Head of caudate nucleus (tissue), 42 donors: ENCODE measurements at places on chromosomes 13 and 19.

DNA sequence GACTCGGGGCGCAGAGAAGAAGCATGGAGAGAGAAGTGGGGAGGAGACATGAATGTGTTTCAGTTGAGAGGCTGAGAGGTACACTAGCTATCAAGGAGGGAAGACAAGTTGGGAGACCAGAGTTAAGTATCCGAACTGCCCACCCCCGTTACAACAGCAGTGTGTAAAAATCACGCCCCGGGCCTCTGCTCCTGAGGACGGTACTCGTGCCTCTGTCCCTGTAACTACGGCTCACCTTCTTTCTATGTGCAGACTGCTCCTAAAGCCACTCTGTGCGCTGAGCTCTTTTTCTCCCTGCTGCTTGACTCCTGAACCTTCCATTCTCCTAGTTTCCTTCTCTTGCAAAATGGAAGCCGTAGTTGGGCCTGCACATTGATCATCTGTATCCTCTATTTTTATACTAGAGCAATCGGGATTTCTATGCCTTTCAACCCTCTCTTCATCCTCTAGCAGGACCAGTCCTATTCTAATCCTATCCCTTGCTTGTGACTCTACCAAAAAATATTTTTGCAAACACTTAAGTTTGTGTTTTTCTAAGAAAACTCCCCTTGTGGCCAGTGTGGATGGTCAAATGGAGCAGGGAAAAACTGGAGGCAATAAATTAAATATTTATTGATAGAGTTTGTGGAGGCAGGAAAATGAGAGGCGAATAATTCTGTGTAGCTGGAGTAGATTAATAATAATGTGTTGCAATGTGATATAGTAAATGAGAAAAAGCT, 569 bp downstream of the POLR1D start:
- DNase-seq = no peak

DNA sequence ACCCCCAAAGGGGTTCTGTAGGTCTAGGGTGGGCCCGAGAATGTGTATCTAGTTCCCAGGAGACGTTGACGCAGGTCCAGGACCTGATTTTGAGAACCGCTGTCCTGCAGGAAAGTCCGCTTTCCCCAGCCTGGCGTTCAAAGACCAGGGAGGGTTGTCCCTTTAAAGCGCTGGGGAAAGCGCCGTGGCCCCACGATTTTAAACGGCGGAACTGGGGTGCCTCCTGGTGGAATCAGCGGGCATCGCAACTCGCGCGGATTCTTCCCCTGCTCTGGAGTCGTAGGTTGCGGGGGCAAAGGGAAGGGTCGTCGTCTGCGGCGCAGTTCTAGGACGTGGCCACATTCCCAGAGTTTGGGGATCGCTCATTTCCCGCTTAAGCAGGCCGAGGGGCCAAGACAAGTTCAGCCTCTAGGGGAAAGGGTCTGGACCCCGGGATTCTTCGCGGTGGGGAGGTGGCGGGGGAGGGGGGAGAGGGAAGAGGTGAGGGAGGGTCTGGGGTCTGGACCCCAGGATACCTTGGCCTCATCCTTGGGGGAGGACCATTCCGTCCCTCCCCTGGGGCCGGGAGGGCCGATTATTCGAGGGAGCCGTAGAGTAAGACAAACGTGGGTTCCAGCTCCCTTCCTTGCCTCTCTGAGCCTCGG, 7.7 kb downstream of the PNMA8B start:
- peak; percentile 93 for DNase-seq

- DNase-seq = no peak
Measured at GRCh38 chr19:52673014-52673413, 34.9 kb upstream of the ZNF83 start.

GRCh38 chr13:113671066-113672001, 4.3 kb downstream of the GRK1 start:
- DNase-seq = no peak

DNA sequence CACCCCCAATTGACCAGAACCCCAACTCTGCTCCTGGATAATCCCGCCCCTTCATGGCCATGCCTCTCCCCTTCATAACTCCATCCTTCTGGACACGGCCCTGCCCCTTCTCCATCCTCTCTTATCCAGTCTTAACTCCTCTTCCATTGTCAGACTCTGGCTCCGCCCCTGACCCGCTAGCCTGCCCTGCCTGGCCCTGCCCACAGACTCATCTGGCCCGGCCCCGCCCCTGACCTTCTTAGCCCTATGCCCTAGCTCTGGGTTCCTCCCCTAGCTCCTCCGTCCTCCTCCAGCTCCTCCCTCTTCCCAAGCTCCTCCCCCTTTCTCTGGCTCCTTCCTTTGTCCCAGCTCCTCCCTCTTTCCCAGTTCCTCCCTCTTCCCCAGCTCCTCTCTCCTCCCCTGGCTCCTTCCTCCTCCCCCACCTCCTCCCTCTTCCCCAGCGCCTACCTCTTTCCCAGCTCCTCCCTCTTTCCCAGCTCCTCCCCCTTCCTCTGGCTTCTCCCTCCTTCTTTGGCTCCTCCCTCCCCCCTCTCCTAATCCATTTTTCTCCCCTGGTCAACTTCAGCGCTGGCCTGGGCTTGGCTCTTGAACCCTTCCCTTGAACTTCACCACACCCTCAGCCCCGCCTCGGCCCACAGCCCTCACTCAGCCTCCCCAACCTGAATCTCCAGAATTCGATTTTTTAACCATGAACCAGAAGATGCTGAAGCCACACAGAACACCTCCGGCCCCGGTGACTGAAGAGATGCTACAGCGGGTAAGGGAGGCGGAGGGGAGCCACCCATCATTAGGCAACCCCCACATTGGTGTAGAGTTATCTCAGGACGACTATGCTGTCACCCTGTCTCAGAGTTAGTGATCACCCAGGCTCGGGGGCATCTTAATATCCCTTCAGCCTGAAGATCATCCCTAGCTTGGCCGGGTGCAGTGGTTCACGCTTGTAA, 9.2 kb upstream of the ZNF358 start:
- DNase-seq = peak; percentile 87

DNA sequence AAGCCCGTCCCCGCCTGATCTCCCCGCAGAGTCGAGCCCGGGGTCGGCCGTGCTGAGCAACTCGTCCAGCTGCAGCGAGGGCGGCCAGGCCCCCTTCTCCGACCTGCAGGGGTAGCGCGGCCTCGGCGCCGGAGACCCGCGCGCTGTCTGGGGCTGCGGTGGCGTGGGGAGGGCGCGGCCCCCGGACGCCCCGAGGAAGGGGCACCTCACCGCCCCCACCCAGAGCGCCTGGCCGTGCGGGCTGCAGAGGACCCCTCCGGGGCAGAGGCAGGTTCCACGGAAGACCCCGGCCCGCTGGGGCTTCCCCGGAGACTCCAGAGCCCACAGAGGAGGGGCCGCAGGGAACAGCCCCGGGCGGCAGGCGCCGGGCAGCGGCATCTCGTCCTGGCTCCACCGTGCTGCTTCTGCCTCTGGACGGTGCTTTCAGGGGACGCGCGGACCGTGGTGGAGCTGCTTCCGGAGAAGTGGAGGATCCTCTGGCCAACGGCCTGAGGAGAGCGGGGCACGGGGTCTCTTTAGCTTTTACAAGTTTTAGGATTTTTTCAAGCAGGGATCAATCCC, 8.8 kb upstream of the F7 start:
- DNase-seq = no peak

- no peak for DNase-seq
Measured at GRCh38 chr19:1228161-1228957, 9.4 kb downstream of the CBARP start.

DNA sequence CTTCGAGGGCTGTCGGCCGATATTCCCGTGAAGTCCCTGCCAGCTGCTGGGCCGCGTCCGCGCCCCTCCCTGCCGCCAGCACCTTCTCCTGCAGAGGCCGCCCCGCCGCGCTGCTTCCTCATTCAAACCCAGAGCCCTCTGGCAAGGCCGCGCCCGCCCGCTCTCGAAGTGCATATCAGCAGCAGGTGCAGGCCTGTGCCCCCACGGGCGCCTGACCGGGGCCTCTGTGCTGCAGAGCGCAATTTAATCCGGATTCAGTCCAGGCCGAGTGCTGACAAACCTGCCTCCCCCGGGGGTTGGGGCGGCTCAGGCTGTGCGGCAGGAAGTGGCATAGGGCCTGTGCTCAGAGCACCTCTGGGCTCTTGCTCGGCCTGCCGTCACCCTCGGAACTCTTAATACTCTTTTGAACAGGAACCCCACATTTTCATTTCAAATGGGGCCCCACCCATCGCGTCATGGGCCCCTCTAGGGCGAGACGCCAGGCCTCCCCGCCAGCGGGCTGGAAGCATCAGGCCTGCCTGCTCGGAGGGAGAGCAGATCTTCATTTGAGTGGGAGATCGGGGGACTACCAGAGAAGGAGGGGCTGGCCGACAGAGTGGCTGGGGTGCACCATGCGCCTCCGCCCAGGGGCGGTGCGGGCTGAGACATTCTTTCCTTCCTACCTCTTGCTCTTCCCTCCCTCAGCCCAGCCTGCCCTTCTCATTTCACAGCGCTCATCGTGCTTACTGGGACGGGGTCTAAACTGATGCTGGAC, 125.7 kb downstream of the TNFRSF19 start:
- no peak for DNase-seq

DNA sequence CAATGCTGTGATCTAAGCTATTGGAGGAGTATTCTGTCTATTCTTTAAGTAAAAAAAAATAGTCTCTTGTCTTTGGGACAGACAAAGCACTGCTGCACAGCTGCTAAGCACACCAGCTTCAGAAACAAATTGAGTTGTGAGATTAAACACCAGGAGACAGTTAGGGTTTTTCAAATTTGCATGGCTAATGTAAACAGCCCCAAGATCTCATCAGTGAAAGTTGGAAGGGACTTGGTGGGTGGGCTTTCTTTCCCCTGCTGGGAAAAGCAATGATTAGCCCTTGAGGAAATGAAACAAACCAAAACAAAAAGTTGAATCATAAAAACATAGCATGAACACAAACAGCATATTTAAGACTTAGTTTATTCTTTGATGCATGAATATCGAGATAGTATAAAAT, 143.6 kb upstream of the SLITRK1 start:
- no peak for DNase-seq

DNA sequence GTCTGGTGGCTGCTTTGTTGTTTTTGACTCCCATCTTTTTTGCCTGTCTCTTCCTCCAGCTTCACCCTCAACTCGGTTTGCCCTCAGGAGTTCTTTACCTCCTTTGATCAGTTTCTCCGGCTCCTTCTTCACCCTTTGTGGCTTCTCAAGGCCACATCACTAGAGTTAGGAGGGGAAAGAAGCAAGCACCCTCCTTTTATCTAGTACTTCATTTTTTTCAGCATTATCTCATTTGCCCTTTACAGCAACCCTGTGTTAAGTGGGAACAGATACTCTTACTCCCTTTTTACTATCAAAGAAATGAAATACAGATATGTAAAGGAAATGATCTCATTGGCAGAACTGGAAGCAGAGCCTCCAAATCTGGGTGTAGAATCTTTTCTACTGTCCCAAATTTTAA, 26.9 kb downstream of the RAP2A start:
- DNase-seq = no peak

GRCh38 chr13:108760129-108760528, 130.7 kb downstream of the MYO16 start:
- DNase-seq = no peak

DNA sequence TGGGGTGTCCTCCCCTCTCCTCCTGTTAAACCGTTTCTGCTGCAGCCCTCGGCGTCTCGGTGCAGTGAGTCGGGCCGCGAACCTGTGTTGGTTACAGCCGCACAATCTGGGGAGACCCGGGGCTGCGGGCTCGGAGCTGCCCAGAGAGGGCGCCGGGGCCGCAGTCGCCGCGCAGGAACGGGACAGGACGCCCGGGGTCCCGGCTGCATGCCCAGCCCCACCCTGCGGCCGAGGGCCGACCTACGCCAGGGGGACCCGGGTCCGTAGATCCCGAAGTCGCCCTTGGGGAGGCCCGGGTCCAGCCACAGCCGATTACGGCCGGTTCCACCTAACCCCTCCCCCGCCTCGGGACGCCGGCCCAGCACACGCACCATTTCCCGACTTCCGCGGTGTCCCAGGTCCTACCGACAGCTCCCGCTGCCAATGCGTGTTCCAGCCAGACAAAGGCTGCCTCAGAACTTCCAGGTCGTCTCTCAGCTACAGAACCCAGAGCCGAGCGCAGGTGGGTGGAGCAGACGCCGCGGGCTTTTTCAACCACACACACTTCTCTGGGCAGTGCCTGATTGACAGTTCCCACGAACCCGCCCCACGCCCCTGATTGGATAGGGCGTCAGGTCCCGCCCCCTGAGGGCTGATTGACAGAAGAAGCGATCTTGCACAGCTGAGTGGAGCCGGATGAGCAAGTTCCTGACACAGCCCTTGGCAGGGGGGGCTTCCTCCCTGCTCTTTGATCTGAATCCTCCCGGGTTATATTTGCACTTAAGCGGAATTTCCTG, at the start of gene ZNF443:
Gene ZNF443 (minus strand): TSS at position 481 of the 776 bp plus-strand sequence. CDS start 107 bp downstream, at position 374.
- DNase-seq = peak; percentile 99

GRCh38 chr19:2616741-2617392, 85.6 kb downstream of the GNG7 start:
- DNase-seq = no peak

- no peak for DNase-seq
Measured at GRCh38 chr13:23450340-23451046, 17.0 kb upstream of the SACS start.

DNA sequence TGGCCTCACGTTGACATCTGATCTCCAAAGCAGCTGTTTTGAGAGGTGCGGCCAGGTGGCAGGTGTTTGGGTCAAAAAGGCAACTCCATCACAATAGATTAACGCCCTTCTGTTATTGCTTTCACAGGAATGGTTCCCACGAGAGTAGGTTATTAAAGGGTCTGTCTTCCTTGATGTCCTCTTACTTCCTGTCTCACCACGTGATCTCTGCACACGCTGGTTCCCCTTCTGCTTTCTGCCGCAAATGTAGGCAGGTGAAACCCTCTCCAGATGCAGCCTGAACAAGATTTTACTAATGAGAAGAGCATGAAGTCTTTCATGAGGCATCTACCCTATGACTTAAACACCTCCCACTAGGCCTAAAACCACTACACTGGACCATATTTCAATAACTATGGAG, 22.8 kb upstream of the ZNF564 start:
- no peak for DNase-seq

DNA sequence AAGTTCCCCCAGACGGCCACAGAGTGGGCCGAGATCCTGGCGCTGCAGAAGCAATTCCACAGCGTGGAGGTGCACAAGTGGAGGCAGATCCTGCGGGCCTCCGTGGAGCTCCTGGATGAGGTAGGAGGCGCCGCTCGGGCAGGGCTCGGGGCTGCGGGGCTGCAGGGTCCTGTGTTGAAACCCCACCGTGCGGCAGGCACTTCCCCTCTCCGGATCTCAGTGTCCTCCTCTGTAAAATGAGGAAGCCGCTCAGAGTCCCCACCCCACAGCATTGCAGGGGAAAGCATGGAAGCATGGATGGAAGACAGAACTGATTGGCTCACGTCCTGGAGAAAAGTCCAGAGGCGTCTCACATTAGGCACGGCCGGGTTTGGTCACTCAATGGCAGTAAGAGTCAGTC, 6.8 kb upstream of the SCN1B start:
- peak; percentile 12 for DNase-seq

DNA sequence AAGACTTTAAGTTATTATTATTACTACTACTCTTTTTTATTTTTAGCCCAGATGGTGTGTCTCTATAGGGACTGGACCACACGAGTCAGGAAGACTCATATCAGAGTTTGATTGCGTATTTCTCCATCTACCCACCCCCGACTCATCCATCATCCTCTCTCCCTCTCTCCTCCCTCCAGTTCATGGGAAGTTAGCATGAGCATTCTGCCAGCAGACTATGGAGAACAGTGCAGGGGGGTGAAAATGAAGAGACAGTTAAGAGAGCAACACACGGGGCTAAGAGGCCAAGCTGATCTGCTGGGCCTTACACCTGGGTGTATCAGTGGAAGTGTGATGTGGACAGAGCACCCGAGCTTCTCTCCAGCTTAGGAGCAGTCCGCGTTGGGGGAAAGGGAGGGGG, 95.0 kb downstream of the UQCRFS1 start:
- no peak for DNase-seq

- no peak for DNase-seq
Measured at GRCh38 chr13:38862443-38862842, 128.2 kb downstream of the STOML3 start.
